ENCODE measurements at places on chromosomes 2 and 18.
A peak's percentile ranks its signal among the peaks of the same experiment; 100 is the strongest.

DNA sequence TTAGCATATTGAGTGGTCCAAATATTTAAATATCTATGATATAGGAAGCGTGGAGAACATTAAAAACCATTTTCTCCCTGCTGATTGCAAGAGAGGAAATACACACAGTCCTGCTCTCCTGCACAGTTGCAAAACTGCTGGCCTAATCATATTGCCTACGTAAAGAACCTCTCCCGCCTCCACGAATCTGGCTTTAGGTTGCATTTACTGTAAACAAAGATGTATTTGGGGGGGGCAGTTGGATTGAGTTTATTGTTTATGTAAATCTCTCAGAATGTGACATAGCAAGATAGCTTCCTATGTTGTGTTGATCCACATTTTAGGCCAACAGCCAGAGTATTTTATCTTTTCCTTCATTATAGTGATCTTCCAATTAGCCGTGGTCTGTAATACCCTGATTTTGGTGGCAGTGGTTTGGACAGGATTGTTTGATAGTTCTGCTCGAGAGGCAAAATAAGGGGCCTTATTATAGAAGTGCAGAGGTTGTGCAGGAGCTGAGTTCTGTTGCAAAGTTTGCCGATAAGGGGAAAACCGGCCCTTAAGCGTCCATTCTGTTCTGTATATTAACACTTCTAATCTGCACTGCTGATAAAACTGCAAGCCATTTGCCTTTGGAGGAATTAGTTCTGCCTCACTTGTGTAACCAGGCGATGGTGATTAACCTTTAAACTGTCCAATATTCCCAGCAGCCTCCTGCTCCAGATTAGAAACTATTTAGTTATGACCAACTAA lies 101.6 kb upstream of the SIX3 start:
- no peak for DNase-seq

- DNase-seq = no peak
Observed at GRCh38 chr2:67719351-67719750, 322.2 kb downstream of the ETAA1 start.

DNA sequence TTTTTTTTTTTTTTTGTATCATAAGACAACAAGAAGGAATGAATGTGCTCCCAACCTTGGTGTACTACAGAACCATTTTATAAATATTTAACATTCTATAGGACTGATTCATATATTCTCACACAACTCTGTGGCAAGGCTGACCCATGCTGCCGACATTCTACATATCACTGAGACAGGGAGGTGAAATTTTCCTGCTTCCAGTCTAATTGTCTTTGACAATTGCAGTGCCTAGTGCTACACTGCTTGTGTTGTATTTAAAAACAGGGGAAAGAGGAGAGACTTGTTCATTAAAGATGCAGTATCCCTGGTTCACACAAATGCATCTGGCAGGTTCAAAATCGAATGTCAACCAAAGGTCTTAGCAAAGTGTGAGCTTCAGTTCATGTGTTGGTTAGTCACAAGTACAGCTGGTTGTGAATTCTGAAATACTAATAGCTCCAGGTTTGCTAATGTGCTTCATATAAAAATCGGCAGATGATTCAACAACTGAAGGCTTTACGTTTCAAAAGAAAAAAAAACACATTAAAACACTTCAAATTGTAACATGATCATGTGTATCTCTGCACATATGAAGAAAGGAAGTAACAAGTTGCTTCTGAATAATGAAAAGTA lies 130.8 kb downstream of the FIGN start:
- no peak for DNase-seq

- DNase-seq = no peak
Observed at GRCh38 chr18:48182779-48183178, 226.4 kb downstream of the ZBTB7C start.

GRCh38 chr18:79877163-79878091 lies 74.0 kb downstream of the SLC66A2 start:
- DNase-seq = no peak

- no peak for DNase-seq
Observed at GRCh38 chr18:10242936-10243680, 211.3 kb upstream of the APCDD1 start.

DNA sequence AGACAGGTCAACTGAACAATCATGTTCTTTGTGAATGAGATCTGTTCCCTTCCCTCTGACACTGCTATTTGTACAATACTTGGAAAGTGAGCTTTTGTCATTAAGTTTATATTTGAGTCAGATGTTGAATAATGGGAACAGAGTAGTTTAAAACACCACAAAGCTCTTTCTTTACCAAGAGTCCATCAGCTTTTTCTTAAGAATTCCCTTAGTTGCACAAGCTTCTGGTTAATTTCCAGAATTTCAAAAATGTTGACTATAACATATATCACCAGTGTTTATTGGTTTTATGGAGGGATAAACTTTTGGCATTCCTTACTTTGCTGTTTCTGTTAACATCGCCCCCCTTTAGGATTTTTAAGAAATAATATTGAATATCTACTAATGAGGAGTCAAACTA lies 403.7 kb downstream of the CCDC85A start:
- no peak for DNase-seq

- no peak for DNase-seq
Observed at GRCh38 chr2:217652761-217653639, 349.8 kb downstream of the TNS1 start.

GRCh38 chr2:231007286-231008098 lies 11.6 kb downstream of the SPATA3 start:
- DNase-seq = no peak

DNA sequence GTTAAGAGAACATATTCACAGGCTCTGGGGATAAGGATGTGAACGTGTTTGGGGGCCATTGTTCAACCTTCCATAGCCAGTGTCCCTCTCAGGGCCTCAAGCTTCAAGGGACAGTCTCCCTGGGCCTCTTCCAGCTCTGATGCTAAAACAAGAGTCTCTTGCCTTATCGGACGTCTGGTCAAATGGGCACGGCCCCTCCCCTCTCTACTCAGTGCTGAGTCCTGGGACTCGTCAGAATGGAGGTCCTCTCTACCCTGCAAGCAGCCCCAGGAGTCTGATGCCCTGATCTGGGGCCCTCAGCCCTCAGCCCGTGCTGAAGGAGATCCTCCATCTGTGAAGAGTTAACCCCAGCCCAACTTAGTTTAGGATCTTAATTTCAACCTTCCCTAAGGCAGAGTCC lies 198.2 kb downstream of the ZFP36L2 start:
- DNase-seq = no peak

- DNase-seq = no peak
Observed at GRCh38 chr2:152585830-152586484, 131.3 kb downstream of the PRPF40A start.

- DNase-seq = no peak
Observed at GRCh38 chr2:234411793-234412192, 85.1 kb downstream of the ARL4C start.

- DNase-seq = no peak
Observed at GRCh38 chr2:24123922-24124580, 782 bp downstream of the FAM228B start.

DNA sequence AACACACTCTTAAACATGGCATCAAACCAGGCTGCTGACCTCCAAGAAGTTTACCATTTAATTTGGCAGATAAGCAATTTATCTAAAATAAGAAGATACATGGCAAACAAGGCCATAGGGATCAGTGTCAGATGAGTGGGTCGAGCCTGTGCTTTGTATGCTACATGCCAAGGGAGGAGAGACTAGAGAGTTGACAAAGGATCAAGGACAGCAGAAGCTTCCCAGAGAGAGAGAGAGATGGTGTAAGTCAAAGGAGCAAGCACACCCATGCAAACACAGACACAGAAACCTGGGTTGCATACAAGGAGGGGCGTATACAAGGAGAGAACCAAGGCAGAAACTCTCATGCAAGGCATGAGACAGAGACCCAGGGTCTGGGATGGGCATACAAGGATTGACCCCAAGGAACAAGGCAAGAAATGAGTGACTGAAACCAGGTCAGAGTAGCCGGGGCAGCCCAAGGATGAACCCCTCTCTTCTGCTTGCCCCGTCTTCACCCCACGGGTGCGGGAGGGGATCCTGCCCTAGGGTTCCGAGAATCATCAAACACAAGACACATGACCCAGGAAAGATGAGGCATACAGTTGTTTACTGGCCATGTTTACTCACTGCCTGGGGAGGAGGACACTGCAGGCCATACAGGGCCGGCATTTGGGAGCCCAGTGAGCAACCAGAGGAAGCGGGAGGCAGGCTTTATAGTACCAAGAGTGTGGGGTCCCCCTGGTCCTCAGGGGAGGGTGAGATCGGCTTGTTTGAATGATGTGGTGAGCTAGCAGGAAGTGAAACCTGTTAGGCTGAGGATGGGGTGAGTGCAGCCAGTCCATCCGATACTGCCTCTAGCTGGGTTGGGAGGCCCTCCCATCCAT lies 529.2 kb upstream of the ID2 start:
- no peak for DNase-seq

DNA sequence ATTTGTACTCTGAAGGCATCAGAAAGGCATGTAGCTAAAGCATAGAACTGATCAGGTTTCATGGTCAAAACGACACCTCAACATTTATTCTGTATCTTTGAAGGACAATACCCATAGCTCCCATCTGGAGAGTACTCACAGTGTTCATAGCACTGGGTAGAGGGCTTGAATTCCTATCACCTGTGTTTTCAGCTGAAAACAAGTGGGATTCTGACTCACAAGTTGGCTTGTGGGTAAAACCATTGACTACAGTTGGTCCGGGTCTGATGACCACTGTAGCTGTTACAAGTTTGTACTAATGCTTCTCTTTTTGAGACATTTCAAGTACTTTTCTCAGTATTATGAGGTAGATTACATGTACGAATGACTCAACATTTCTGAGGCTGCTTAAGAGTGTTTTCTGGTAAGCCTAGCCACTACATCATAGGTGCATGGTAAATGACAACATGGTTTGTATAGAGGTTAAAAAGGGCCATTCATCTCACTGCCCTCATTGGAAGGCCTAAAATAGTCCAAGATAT lies 68.6 kb upstream of the PELI1 start:
- DNase-seq = no peak

GRCh38 chr18:59298871-59299270 lies 19.6 kb downstream of the CPLX4 start:
- no peak for DNase-seq

GRCh38 chr2:27347641-27348040 lies 8.9 kb downstream of the GTF3C2 start:
- DNase-seq = no peak

DNA sequence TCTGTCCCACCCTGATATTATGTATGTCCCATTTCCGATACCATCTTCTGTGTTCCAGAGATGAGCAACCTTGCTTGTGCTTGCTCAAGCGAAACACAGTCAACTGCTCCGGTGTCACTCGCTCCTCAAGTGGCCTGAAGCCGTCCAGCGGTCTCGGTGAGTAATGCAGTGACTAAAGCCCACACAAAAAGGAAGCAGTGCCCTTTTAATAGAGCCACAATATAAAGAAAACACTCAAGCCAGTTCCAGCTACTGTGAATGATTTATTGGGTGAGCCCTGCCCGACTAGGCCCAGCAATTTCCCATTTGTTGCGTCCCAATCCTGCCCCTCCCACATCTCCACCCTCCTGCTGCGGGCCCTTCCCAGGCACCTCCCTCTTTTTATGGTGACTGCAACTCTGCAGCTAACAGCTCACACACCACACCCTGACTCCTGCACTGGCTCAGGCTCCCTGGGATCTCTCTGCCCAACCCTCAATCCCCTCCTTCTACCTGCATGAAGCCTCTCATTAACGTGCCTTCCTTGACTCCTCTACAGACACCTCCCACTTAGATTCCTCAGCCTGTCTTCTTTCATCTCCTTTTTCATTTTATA lies 44.2 kb upstream of the DSC1 start:
- no peak for DNase-seq

DNA sequence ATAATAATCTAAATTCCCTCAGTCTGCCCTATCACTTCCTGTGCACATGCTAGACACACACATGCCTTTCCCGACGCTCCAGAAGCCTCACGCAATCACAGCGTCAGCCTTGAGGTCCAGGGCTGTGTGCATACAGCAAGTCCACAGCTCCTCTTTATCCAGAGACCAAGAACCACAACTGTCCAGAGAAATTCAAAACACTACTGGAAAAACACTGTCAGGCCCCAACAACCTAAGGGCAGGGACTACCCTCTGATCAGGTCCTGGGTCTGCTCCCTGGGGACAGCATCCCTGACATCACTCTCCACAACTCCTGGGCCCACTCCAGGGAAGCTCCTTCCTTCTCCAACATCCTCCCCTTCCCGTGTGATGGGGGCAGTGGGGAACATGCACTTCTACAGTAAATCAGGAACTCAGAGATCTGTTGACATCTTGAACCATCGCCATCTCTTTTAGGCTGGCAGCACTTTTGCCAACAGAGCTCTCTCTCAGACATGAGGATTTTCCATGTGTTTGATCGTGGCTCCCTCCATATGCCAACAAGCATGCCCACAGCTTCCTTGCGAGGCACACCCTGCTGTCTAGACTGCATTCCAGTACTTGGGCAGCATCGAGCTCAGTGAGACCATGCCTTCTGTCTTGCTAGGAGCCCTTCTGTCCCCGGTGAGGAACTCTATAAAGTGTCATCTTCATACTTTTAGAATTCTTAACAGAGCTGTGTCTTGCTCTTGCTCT lies 15.4 kb downstream of the TEX51 start:
- DNase-seq = no peak

DNA sequence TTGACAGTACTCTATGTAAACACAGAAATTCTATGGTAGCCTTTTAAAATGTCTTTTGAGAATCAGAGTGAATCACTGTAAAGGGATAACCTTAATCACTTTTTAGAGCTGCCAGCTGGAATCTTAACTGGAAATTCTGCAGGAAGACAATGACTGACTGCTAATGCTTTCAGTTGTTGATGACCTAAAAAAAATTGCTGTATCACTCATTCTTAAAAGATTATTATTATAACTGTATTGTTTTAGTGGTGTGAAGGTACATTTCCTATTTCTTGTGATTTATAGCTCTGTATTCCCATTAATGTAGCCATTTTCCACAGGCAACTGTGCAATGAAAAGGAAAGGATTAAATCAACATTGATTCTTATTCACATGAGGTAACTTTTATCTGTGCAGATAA lies 260.5 kb downstream of the CALCRL start:
- DNase-seq = no peak

DNA sequence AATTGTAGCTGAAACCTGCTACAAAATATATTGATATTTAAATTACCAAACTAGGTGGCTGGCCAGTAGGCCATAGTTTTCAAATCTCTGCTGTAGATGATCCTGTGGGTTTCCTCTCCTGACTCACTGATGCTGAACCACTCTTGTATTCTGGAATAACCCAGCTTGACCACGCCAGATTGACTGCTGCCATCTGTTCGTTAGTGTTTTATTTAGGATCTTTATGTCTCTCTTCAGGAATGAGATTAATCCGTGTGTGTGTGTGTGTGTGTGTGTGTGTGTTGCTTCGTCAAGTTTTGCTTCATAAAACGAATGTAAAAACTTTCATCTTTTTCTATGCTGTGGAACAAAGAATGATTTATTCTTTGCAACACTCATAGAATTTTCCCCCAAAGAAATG lies 187.1 kb downstream of the DYSF start:
- DNase-seq = no peak

- DNase-seq = no peak
Observed at GRCh38 chr2:240990266-240990529, 8.2 kb upstream of the SNED1 start.

GRCh38 chr18:62131301-62131909 lies 55.5 kb downstream of the PIGN start:
- DNase-seq = peak; percentile 19

GRCh38 chr2:48427552-48427951 lies 102.4 kb upstream of the STON1 start:
- DNase-seq = no peak

- no peak for DNase-seq
Observed at GRCh38 chr18:36826556-36826955, 2.2 kb downstream of the TPGS2 start.
